ENCODE measurements at places on chromosomes 11 and 22. TPM values are rescaled to one million over a fixed set of nuclear protein-coding genes. Genes with fewer than 3 reads are reported as not detected.
A peak's percentile ranks its signal among the peaks of the same experiment; 100 is the strongest.

GRCh38 chr22:30717952-30718351 lies 23.3 kb downstream of the OSBP2 start:
- no peak for DNase-seq

DNA sequence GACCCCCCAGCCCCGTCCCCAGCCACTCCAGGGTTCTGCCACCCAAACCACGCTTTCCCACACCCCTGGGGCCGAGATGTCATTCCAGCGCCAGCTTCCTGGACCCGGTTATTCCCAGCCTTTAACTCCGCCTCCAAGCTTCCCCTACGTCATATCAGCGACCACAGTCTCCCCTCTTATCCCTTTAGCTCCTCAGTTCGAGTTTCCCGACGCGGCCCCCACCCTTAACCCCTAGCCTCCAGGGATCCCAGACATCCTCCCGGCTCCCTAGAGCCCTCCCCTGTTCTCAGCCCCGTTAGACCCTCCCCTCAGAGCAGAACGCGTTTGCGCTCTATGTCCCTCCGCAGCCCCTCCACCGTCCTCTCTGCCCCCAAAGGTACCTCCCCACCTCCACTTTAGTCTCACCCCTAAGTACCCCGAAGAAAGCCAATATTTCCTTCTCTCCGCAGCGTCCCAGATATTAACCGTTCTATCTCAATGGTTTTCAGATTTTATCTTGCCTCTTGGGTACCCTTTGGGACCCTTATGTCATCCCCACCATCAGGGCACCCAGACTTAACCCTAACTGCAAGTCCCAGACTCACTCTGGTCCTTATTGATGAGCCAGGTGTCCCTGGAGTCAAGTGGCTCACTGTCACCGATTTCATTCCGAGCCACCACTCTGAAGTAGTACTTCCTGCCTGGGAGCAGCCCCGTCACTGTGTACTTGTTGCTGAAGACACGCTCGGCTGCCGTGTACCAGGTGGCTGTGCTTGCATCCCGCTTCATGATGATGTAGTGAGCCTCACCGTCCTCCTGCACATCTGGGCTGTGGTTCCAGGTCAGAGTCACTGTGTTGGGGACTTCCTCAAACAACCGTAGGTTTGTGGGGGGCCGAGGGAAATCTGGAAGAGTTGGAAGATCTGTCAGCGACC lies 8.0 kb downstream of the TMEM86A start:
- DNase-seq = no peak

The TYR gene
- total RNA-seq = not detected

- no peak for DNase-seq
These were observed 44.4 kb downstream of the ADM start for GRCh38 chr11:10349281-10349665.

The MFNG gene
- 1.1 TPM for total RNA-seq

GRCh38 chr11:120883404-120884080 lies 140.4 kb upstream of the TBCEL start:
- no peak for DNase-seq

The ACTN3 gene
- total RNA-seq = not detected

The CALCA gene
- not detected for total RNA-seq

GRCh38 chr11:92865352-92865751 lies 104.1 kb upstream of the MTNR1B start:
- no peak for DNase-seq

GRCh38 chr11:115256397-115257197 lies 247.6 kb downstream of the CADM1 start:
- no peak for DNase-seq

GRCh38 chr22:38862375-38863329 lies 9.4 kb downstream of the CBX6 start:
- peak; percentile 61 for DNase-seq

The SLC17A6 gene
- total RNA-seq = not detected

GRCh38 chr11:45894555-45895247 lies 9.2 kb downstream of the MAPK8IP1 start:
- DNase-seq = no peak

The DERL3 gene
- total RNA-seq = not detected

DNA sequence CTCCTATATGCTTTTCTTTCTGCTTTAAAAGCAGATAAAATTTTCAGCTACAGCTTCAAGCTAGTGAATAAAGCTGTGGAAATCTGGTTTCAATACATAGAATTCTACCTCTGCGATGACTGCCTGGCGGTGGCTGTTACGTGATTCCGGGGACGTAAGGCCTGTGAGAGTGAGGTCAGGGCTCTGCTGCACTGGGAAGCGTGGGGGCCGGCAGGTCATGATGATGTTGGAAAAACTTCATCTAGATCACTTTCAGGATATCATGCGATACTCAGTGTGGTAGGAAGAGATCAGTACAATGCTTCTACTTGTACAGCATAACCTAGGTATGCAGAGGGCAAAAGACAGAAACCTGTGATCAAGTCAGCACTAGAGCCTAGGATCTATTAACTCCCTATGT lies 546.8 kb upstream of the B3GAT1 start:
- no peak for DNase-seq

DNA sequence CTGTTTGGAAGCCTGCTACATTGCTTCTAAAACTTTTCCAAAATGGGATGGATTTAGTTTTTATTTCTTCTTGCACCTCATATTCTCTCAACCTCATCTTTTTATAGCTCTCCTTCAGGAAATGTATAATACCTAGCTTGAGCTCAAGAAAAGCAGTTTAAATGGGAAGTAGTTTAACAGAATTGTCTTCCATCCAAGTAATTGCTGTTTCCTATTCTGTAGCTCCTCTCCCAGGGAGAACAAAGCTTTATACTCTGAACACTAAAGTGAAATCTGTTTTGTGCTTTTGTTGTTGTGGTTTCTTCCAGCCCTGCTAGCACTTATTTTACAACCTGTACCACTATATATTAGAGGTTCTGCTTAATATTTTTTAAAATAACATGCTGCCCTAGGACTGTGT lies 83.2 kb upstream of the HORMAD2 start:
- no peak for DNase-seq

DNA sequence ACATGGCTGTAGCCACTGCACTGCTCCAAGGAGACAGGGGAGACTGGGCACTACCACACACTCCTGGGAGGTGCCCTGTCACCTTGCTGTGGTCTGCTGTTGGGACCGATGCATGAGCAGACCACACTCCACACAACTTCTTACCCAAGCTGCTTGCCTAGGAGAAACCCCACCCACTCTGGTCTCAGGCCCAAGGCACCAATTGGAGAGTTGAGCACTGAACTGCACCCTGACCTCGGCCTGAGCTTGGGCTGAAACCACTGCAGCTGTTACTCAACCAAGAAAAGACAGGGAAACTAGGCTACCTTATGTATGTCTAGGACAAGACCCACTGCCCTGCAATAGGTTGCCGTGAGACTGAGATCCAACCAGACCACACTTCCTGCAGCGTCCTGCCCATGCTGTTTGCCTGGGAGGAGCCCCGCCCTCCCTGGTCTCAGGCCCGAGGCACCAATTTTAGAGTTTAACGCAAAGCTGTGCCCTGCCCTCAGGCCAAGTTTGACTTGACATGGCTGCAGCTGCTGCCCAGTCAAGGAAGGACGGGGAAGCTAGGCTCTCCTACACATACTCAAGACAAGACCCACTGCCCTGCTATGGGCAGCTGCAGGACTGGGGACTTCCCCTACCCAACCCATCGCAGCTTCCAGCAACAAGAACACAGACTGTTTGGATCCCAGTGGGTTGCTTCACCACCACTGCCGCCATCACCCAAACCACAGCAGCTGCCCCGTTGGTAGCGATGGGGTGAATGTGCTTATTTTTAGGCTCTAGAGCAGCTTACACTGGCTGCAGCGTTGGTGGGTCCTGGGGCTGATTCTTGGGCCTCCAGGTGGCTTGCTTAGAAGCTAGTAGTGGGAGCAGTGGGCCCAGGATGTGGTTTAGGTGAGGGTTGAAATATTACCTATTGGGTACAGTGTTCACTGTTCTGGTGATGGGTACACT lies 66.8 kb downstream of the BRD1 start:
- peak; percentile 82 for DNase-seq

GRCh38 chr22:22710719-22711531 lies 66.5 kb downstream of the GGTLC2 start:
- DNase-seq = peak; percentile 42

GRCh38 chr11:2699185-2699530 lies 636 bp downstream of the KCNQ1OT1 start:
- DNase-seq = no peak

The TRIM29 gene
- not detected for total RNA-seq

- no peak for DNase-seq
These were observed 69.2 kb upstream of the OR9G4 start for GRCh38 chr11:56817661-56818060.

The CCDC34 gene
- 50.1 TPM for total RNA-seq

The IL18 gene
- total RNA-seq = 0.18 TPM

The TMPRSS13 gene
- not detected for total RNA-seq

The MOB2 gene
- 13.5 TPM for total RNA-seq

DNA sequence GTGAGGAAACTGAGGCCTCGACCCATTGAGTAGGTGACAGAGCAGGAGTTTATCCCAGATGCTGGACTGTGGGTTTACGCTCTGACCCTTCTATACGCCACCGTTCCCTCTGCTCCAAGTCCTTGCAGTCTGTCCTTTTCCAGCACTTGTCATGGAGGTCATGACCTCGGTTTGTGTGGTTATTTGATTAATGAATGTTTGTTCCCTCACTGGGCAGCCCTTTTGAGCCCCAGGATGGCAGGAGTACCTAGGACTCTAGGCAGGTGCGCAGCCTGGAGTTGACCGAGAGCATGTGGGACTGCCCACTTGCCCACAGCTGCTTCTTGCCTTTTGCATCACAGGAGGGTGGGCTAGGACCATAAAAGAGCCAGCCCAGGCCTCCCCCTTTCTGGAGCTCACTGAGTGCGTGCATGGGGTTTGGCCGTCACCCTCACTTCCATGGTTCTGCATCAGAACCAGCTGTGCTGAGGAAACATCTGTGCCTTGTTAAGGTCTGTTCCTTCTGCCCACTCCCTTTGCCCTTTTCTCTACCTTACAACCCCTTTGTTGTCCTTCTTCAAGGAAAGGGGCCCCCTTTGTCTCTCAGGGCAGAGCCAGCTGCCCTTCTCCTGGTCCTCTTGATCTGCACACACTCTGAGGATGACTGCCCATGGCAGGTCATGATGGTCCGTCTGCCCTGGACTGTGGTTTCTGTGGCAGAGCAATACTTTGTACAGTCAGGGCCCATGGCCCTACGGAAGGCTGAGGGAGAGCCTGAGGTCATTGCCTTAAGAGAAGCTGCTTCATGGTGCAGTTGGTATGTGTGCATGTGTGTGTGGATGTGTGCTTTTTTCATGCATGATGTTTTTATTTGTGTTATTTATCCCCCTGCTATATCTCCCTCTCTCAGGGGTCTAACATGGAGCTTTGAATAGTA lies 38.2 kb downstream of the BMAL1 start:
- DNase-seq = no peak

DNA sequence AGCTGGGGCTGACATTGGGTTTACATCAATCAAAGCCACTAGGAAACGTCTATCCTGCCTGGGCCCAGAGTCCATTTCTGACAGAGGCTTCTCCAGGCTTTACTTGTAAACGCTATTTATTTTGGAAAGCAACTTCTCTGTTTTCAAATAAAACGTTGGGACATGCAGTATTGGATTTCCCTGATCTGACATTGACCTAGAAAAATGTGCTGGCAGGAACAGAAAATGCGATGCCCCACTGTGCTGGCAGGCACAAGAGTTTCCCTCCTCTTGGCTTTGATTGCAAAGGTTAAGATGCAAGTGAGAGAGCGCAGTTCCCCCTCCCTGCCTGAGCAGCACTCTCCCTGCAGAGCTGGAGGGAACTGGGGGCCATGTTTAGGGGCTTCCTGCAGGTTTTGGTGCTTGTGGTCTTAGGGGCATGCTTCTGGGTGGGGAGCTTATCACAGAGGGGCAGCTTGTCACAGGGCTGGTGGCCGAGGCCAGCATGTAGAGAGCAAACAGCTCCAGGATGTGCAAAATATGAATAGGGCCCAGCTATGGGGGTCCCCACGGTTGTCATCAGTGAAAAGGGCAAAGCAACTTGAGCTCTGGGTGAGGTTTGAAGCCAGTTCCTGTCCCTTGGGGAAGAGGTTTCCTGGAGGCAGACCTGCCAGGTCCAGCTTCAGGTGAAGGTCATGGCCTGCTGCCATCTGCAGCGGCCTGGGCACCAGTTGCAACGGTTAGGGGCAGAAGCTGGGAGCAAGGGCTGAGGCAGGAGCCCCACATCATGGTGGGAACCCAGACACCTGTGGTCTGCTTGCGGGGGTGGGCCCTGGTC lies 42.3 kb upstream of the DKK3 start:
- DNase-seq = no peak

The NUDT22 gene
- total RNA-seq = 21.1 TPM

The CNGA4 gene
- not detected for total RNA-seq

- peak; percentile 91 for DNase-seq
These were observed at the start of gene ANO3 for GRCh38 chr11:26331911-26332571. ANO3 (plus strand) TSS chr11:26332130; CDS start chr11:26332276, 146 bp downstream.

The CSNK2A3 gene
- total RNA-seq = 3.3 TPM

The NRIP3 gene
- total RNA-seq = 10.1 TPM

GRCh38 chr22:30261134-30261533 lies 5.5 kb downstream of the OSM start:
- no peak for DNase-seq

DNA sequence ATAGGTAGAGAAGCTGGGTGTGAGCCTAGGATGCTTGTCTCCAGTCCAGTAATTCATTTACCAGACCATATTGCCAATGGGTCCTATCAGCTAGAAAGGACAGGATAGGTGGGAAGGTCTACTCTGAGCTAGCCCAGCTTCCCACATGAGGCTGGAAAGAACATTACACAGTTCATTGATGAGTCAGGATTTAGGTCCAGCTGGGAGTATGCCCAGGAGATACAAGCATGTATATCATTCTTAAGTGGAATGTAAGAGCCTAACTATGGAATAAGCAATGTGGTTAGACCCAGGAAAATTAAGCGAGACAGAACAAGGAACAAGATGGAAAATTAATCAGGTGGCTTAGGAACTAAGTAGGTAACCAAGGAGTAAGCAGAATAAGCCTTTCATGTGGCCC lies 59.0 kb upstream of the TBCEL start:
- DNase-seq = no peak

- peak; percentile 87 for DNase-seq
These were observed 15.2 kb downstream of the PRR33 start for GRCh38 chr11:1876361-1877063.

- no peak for DNase-seq
These were observed 382.5 kb downstream of the TBC1D22A start for GRCh38 chr22:47144791-47145425.

DNA sequence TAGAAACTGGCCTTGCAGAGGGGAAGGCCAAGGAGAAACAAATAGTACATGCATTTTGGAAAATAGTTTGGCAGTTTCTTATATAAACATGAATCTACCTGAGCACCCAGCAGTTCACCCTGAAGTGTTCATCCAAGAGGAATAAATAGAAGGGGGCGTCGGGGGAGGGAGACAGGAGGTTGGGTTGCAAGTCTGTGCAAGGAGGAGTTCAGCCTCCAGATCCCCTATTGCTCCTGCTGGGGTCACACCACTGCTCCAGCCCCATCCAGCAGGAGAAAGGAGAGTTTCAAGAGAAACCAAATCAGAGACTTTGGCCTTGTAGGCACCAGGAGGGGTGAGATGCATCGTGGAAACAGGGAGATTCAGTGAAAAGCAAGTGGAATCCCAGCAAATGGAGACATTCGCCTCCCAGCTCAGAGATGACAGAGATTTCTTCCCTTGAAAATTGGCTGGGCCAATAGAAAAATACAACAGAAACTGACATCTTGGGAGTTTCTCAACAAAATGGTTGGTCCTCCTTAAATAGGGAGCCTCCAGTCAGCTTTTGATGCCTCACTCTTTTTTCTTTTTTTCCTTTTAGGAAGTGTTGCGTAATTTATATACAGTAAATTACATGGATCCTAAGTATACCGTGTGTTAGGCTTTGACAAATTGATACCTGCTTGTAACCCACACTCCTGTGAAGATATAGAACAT lies 34.1 kb downstream of the OTOG start:
- DNase-seq = no peak

The OR52K2 gene
- not detected for total RNA-seq
